ENCODE measurements at places on chromosomes 1 and 21. TPM values are rescaled to one million over a fixed set of nuclear protein-coding genes. Genes with fewer than 3 reads are reported as not detected.

DNA sequence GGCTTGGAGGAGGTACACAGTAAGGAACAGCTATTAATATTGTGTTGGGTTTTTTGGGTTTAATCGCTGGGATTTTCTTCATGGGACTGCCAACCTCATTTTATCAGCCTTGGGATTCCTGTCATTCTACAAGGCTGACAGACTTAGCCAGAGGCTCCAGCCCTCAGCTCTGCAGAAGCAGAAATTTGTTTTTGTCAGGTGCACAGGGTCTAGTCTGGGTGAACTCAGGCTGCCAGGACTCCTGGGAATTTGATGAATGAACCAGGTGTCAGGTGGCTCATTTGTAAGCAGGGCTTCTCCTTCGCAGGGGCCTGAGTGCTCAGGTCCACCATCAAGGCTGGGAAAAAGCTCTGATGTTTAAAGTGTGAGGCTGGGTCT, 11.5 kb upstream of the ZNF362 start:
- no peak for DNase-seq

DNA sequence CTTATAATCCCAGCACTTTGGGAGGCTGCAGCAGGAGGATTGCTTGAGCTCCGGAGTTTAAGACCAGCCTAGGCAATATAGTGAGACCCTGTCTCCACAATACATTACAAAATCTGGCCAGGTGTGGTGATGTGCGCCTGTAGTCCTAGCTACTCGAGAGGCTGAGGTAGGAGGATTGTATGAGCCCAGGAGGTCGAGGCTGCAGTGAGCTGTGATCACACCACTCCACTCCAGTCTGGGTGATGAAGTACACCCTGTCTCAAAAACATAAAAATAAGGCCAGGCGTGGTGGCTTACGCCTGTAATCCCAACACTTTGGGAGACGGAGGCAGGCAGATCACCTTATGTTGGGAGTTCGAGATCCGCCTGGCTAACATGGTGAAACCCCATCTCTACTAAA, 27.7 kb downstream of the L1TD1 start:
- DNase-seq = no peak

DNA sequence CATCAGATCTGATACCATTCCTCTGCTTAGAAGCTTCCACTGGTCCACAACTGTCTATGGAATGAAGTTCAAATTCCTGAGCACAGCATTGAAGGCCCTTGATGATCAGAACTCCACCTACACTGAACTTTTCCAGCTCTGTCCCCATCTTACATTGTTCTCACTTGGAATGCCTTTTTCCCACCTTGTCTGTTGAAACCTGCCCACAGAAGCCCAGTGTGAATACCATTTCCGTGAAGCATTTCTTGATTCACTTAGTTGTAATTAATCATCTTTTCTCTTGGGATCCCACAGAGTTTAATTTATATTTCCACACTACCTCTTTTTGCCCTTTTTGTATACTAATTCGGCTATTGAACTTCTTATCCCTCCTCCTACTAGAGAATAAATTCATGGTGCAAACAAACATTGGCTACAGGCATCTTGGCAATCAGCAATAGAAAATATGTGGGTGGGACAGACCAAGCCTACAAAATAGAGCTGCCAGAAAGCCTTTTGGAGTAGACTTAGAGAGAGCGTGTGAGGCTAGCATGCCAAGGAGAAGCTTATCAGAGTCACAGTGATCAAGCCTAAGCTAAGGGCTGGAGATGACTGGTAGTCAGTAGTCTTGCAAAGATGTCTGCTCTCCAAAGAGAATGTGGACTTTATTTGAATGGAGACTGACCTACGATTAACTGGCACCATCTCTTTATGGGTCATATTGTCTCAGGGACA, 26.1 kb downstream of the NHLH2 start:
- DNase-seq = no peak

Gene THEMIS2
- 3.4 TPM for total RNA-seq

Gene DDAH1
- 37.3 TPM for total RNA-seq

Measured in occipital lobe (tissue), 3 donors.